CD4-positive, alpha-beta T cell treated with Interleukin-6 for 4 hours (primary cell): ENCODE measurements at places on chromosomes 7 and 10.

- DNase-seq, result peak; percentile 55
Observed at GRCh38 chr10:43671659-43672531, 23.2 kb upstream of the ZNF32 start.

- no peak for DNase-seq
Observed at GRCh38 chr10:60291344-60291930, 98.2 kb downstream of the ANK3 start.

- no peak for DNase-seq
Observed at GRCh38 chr7:64997927-64998391, 7.1 kb upstream of the ZNF117 start.

DNA sequence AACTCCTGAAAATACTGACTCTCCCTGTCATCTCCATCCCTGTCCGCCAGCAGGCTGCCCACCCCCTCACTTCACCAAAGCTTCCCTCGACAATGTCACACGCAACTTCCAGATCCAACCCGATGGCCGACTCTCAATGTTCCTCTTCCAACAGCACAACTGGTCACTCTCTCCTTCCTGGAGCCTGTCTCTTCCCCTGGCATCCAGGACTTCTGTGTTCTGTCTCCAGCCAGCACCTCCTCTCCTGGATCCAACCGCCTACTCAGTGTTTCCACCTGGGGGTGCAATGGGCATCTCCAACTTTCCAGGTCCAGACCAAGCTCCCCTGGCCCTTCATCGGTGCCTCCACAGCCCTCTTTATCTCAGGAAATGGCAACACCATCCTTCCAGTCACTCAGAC lies 8.6 kb downstream of the CPA5 start:
- no peak for DNase-seq

GRCh38 chr7:16083931-16084330 lies 337.4 kb downstream of the CRPPA start:
- DNase-seq, result no peak

DNA sequence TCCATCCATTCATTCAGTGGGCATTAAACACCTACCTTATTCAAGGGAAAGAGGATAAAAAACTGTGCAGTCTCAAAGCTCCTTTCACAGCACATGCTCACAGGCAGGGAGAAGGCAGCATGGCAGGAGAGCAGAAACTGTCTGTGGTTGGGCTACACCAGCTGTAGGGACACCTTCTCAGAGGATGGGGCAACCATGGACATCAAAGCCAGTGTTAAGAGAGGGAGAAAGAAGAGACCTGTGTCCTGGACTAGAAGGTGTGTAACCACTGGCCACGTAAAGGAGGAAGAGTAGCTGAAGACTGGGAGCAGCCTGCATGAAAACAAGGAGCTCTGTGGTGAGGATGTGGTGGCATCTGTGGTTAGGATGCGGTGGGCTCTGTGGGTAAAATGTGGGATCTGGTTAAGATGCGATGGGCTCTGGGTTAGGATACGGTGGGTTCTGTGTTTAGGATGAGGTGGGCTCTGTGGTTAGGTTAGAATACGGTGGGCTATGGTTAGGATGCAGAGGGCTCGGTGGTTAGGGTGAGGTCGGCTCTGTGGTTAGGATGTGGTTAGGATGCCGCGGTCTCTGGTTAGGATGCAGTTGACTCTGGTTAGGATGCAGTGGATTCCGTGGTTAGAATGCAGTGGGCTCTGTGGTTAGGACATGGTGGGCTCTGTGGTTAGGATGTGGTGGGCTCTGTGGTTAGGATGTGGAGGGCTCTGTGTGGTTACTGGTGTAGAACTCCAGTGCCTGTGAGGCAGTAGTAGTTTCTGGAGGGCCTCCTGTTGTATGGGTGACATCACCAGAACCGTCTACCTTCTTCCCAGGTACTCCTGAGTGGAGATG lies 197.6 kb downstream of the WDR37 start:
- DNase-seq, result no peak

GRCh38 chr7:130363026-130363847 lies 17.1 kb upstream of the CPA1 start:
- DNase-seq, result no peak

DNA sequence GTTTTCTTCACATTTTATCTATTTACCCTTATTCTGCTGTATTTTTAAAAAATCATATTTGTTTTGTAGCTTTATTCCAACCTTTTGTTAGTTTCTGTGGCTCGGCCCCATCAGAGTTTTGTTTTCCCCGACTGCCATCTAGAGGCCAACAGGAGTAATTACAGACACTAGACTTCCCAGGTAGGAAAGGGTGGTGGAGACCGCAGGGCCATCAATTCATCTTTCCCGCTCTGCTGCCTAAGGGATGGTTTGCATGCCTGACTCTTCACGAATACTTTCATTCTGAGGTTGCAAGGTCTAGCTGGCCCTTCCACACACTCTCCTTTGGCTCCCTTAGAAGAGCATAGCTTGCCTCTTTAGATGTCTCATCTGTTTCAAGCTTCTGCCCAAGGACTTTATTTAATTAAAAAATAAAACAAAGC lies 38.3 kb downstream of the LYZL2 start:
- peak; percentile 68 for DNase-seq

DNA sequence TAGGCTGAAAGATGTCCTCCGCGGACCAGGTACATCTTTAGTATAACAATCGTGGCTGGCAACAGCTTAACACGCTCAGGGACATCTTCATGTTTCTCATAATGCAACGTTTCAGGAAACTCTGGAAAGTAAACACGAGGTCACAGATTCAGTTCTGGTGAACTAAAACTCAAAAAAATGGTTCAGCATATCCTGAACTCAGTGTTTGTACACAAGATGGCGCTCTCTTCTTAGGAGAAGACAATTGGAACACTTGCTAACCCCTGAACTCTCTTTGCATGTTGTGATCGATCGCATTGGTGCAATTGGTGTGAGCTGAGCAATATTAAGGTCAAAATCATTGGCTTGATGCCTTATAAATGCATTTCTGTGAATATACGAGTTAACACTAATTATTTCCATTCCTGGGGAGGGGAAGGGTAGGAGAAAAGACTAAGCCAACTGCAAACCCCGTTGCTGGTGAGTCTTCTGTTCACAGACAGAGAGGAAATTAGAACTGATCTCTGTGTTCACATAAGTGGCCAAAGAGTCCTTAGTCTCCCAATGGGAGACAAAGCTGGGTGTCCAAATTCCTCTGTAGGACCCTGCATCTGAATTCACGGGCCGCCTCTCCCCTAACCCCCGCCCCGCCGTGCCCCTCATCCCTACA lies 52.6 kb upstream of the FAM180A start:
- peak; percentile 37 for DNase-seq

DNA sequence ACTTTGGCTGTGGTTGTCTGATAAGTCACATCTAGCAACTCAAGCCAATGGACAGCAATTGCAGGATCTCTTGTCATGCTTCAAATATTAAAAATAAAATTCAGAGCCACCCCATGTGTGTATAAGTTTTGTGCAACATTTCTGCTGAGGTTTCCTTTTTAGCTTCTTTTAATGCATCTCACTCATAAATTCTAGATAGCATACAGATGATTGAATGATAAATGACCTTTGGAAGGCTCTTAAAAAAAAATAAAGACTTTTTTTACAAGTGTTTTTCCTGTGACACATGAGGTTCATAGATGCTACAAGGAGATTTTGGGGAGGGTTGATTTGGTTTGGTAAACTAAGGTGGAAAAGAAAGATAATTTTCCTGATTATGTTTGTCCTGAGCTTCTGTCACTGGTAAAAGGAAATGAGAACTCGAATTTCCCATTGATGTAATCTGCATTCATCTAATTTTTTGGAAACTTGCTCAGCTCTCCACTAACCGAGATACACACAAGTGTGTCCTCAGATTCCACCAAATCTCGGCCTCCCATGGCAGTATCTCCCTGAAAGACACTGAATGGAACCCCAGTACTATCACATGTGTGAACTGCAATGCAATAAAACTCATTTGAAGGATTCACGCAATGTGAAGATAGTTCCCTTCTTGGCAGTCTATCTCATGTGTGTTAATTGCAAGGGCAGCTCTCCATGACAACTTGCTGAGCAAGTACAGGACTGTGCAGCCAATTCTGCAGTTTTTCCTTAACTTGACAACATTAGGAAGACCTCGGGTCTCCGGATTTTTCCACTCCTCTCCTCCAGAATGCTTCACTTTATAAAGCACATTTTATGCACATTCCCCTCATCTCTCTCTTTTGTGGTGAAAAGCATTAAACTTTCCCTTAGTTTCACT lies 185.4 kb upstream of the PFKP start:
- DNase-seq, result no peak

GRCh38 chr10:20207653-20208052 lies 391.4 kb downstream of the PLXDC2 start:
- DNase-seq, result no peak

DNA sequence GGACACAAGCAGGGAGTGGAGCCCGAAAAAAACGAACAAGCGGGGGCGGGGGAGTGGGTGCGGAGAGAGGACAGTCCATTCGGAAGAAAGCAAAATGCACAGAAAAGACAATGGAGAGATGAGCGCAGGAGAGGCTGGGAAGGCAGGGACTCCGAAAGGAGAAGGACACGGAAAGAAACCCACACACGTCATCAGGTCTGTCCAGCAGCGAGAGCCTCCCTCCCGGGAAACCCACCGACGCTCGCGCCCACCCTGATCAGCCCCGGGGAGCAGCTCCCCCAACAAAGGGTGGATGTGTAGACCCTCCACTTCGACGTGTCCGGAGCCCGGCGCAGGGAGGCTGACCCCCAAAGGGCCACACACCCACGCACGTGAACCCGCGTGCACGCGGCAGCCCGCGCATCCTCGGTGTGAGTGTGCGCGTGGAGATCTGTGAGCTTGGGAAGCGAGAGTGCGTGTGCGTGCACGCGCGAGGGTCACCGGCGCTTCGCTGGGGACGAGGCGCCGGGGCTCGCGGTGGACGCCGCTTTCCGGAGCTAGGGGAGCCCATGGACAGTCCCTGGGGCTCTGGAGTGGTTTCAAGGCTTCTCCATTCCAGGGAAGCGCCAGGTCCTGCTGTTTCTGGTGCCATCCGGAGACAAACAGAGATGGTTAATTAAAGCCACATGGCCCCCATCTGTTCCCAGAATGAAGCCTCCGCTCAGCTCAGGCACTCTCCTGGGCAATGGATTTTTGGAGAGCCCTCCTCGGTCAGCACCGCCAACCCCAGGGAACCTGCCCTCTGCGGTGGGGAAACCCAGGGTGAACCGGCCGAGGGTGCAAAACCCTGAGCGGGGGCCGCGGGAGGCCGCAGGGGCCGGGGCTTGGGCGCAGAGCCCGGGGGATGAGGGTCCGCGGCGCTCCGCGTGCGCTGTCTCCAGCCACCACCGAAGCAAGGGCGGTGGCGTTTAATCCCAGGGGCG lies 916 bp downstream of the LAMB1 start:
- DNase-seq, result no peak

GRCh38 chr10:12806228-12807095 lies 195.1 kb downstream of the CCDC3 start:
- no peak for DNase-seq

GRCh38 chr10:114499116-114499515 lies 94.8 kb upstream of the AFAP1L2 start:
- DNase-seq, result no peak

GRCh38 chr7:78189762-78190161 lies 391.2 kb downstream of the PHTF2 start:
- no peak for DNase-seq

- no peak for DNase-seq
Observed at GRCh38 chr7:50952544-50952943, 169.8 kb upstream of the GRB10 start.

GRCh38 chr10:120012131-120012400 lies 119.5 kb downstream of the SEC23IP start:
- DNase-seq, result no peak

DNA sequence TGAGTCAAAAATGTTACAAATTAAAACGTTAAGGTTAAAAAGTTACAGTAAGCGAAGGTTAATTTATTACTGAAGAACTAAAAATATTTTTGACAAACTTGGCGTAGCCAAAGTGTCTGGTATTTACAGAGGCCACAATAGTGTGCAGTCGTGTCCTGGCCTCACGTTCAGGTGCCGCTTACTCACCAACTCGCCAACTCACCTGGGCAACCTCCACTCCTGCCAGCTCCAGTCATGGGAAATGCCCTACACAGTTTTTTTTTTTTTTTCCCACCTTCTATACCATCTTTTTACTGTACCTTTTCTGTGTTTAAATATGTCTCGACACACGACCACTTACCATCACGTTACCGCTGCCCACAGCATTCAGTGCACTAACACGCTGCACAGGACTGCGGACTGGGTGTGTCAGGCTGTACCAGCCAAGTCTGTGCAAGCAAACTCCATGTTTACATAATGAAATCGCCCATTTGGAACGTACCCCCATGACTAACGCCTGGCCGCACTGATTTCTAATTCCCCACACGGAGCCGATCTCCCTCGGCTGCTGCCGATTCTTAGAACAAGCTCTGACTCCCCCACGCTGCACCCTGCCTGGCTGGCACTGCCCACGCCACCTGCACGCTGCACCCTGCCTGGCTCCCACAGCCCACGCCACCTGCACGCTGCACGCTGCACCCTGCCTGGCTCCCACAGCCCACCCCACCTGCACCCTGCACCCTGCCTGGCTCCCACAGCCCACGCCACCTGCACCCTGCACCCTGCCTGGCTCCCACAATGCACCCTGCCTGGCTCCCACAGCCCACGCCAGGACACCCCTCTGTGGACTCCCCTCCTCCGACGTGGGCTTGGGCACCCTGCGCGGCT lies 203.1 kb downstream of the ZMYND11 start:
- DNase-seq, result no peak

- no peak for DNase-seq
Observed at GRCh38 chr10:114173603-114173920, 441 bp downstream of the CCDC186 start.

GRCh38 chr10:75593692-75594556 lies 162.5 kb downstream of the LRMDA start:
- no peak for DNase-seq

DNA sequence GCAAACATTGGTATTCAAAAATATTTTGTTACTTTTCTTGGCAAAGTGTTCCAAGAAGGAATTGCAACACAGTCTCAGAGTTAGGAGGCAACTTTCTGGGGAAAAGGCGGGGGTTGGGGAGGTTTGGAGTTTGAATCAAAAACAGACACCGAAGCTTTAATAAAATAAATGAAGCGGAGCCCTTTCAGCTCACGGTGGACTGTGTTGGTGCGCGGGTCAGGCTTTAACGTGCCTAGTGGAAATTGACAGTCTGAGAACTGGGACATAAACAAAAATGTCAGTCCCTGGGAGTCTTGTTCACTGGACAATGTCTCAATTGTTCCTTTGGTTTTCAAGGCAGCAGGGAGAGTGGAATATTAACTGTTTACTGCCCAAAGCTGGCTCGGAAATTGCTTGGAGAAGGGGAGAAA lies 109.3 kb downstream of the TCF7L2 start:
- DNase-seq, result no peak

- DNase-seq, result no peak
Observed at GRCh38 chr7:156456503-156457115, 184.0 kb upstream of the RNF32 start.

DNA sequence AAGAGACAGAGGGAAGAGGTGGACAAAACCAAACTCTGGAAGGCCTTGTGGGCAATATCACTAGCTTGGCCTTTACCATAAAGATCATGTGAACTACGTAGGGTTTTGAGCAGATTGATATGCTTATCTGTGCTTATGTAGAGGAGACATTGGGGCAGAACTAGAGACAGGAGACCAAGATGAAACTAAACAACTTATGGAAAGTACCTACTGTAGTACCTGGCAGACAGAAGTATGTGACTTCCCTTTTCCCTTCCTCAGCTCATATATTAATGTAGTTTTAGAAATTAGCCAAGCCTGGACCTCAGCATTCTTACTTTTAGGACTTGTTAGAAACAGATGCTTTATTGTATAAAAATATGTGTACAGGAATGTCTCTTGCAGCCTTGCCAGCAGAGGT lies 14.0 kb upstream of the IL6 start:
- DNase-seq, result no peak

GRCh38 chr10:49162761-49163310 lies 25.4 kb downstream of the TMEM273 start:
- no peak for DNase-seq
